ENCODE measurements at places on chromosomes 16 and 17. TPM values are rescaled to one million over a fixed set of nuclear protein-coding genes. Genes with fewer than 3 reads are reported as not detected.
A peak's percentile ranks its signal among the peaks of the same experiment; 100 is the strongest.

DNA sequence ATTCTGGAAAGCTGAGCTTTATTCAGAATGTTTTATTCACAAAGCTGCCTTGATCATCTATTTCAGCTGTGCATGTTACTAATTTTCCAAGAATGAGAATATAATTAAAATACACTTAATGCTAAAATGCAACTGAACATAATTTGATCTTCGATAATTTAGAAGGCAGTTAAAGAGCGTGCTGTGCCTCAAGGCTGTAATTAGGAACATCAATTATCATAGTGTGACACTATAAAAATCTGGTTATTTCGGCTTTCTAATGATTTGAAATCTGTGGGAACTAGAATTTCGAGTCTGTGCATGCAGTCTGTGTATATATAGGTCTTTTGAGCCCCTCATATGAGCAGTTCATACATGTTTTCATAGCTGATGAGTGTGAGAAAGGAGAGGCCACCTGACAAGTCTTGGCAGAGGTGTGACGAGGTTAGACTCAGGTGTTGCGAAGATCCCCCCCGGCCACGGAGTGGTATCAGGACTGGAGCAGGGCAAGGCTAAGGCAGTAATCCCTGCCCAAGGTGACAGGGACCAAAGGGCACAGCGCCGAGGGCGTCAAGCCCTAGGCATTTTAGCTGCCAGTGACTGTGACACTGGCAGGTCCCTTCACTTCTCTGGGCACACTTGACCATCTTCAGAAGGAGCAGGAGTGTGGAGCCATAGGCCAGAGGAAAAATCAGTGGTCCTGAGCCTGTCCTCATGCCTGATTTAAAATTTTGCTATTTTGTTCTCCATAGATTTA lies 328.5 kb downstream of the SNX29 start:
- H3K27me3 ChIP-seq, result no peaks in the 10 kb centered on the region
- H3K36me3 ChIP-seq, result peaks cover 3% of the 10 kb centered on the region
- no peak overlapping the region for H3K4me3 ChIP-seq
- H3K4me1 ChIP-seq, result no peaks in the 10 kb centered on the region
- no peak overlapping the region for H3K27ac ChIP-seq
- no peak for DNase-seq

DNA sequence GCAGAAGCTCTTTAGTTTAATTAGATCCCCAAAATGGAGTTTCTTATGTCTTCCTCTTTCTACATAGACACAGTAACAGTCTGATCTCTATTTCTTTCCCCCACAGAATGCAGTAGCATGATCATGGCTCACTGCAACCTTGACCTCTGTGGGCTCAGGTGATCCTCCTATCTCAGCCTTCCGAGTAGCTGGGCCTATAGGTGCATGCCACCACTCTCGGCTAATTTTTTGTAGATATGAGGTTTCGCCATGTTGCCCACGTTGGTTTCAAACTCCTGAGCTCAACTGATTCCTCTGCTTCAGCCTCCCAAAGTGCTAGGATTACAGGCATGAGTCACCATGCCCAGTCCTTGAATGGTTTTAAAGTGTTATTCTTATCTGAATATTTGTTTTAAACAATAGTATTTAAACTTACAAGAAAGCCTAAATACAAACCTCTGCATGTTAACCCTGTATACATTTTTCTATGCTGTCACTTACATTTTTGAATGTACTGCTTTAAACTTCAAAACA lies 120.6 kb downstream of the GOSR1 start:
- peaks cover 1% of the 10 kb centered on the region for H3K27me3 ChIP-seq
- H3K4me1 ChIP-seq, result peaks cover 11% of the 10 kb centered on the region
- DNase-seq, result no peak

GRCh38 chr16:853981-854807 lies 53.7 kb upstream of the GNG13 start:
- H3K27me3 ChIP-seq, result no peaks in the 10 kb centered on the region
- no peak overlapping the region for H3K27ac ChIP-seq
- H3K4me3 ChIP-seq, result no peak overlapping the region

- peaks cover 28% of the 10 kb centered on the region for H3K4me1 ChIP-seq
- DNase-seq, result no peak
- peaks cover 18% of the 10 kb centered on the region for H3K36me3 ChIP-seq
- peak overlapping the region; percentile 97 for H3K4me3 ChIP-seq
These were observed 813 bp upstream of the THAP11 start for GRCh38 chr16:67841198-67841815.

- H3K4me3 ChIP-seq, result no peak overlapping the region
- H3K4me1 ChIP-seq, result peaks cover 35% of the 10 kb centered on the region
- no peak overlapping the region for H3K27ac ChIP-seq
- no peak for DNase-seq
These were observed 6.6 kb downstream of the ZNF319 start for GRCh38 chr16:57993897-57994296.

DNA sequence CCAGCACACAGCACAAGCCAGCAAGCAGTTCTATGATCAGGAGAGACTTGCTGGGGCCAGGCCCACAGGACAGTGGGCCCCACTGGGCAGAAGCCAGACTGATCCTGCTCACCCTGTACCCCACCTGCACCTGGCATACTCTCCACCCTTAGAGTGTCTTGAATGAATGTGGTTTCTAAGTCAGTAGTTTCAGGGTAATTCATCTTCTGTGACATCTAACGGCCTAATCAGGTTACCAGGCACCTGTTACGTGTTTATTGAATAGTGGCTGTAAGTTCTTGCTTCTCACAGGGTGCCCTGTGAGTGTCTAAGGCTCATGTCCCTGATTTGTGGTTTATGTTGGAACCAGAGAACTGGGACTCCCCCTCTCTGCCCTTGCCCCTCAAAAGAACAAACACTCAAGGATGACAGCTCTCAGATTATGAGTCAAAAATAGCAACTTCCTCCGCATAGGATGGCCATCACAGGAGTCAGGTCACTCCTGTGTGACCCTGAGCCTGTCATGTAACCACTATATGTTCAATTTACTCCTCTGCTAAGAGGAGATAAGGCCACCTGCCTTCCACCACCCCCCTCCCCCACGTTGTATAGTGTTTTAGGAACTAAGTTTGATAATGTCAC lies 7.0 kb upstream of the OR2C1 start:
- no peak overlapping the region for H3K27ac ChIP-seq
- no peak overlapping the region for H3K4me3 ChIP-seq
- H3K27me3 ChIP-seq, result no peaks in the 10 kb centered on the region
- peak; percentile 12 for DNase-seq

Gene CPPED1
- 5.7 TPM for total RNA-seq

Gene FBXO39
- not detected for total RNA-seq

Gene ABCA6
- not detected for total RNA-seq

Gene HSPB9
- 0.41 TPM for total RNA-seq

All from activated CD8-positive, alpha-beta T cell treated with anti-CD3 and anti-CD28 coated beads for 36 hours (primary cell).